ENCODE measurements at places on chromosomes 5 and 9.

- DNase-seq, result no peak
Observed at GRCh38 chr5:53473633-53474032, 6.8 kb upstream of the FST start.

- no peak for DNase-seq
Observed at GRCh38 chr5:179530069-179530998, 20.0 kb upstream of the RUFY1 start.

DNA sequence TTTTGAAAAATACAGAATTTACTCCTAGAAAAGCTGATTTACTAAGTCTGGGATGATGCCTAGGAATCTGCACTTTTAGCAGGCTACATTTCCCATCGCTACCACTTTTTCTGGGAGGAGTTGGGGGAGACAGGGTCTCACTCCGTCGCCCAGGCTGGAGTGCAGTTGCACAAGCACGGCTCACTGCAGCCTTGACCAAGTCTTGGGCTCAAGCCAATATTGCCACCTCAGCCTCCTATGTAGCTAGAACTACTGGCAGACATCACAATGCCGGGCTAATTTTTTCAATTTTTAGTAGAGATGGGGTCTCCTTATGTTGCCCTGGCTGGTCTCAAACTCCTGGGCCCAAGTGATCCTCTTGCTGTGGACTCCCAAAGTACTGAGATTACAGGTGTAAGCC is 85.9 kb downstream of the NR6A1 start:
- no peak for DNase-seq

DNA sequence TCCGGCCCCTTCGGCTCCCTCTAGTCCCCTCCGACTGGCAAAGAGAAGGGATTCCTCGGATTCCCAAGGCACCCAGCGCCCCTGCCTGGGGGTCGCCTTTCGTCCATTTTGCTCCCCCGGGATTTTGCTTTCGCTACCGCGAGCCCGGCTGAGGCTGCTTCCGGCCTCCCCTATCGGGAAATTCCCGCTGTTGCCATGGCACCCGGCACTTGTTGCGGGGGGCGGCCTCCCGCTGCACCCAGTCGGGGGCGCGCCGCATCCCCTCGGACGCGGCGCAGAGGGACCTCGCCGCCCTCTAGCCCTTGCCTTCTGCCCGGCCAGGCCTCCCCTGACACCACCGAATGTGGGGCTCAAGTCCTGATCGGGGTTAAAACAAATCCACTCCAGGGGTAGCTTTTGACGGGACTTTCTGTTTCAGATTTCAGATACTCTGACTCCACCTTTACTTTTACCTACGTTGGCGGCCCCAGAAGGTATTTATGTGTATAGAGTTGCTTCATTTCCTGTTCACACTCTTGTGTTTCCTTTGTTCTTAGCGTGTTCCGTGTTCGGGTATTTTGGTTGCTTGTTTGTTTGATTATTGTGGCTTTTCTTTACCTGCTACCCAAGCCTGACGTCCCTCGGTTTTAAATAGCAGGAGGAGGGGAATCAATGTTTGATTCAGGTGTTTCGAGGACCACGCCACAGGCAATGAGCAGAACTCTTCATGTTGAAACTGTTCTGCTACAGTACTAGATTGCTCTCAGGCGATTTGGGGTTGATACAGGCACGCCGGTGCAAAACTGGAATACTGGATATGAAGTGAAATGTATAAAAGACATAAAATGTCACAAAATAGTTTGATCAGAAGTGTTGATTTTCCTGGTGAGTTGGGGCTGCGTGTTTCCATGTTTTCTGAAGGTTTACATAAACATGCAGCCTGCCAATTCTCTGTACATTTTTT is 1.5 kb downstream of the PARP8 start:
- peak; percentile 65 for DNase-seq

DNA sequence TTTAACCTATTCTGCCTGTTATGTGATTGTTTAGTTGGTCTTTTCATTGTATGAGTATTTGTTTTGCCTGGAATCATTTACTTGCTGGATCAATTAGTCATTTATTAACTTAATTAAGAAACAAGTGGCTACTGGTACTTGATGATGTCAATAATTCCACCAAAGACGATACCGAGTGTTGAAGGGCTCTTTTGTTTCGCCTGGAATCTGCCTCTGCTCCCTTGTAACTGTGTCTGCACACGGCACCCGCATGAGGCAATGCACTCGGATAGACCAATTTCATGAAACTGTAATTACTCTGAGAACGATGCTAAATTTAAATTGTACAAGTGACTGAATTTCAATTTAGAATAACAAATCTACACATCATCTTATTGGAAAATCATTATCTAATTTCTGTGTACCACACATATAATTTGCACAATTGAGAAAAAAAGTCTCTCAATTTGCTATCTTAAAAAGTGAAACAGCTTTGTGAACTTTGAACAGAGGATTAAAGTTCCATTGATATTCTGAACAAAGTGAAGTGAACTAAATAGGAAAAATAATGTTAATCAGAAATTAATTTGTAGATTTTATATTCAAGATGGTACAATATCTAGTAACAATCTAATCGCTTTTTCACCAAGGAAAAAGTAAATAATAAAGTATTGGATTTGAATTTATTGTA is 143.2 kb downstream of the CTNND2 start:
- no peak for DNase-seq

DNA sequence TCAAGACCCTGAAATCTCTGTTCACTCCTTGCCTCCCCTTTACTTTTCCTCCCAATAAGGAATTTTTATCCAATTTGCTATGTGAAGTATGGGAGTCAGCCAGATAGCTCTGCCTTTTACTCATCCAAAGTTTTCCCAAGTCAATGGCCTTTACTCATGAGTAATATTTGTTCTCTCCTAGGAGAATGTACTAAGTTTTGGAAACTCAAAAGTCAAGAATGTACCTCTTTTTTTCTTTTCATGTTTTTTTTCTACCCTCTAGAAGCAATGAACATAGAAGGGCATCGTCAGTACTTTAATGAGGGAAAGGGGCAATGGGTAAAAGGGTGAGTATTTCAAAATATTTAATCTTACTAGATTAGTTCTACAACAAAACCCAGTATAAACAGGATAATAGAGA is 140.2 kb upstream of the SGCD start:
- no peak for DNase-seq

DNA sequence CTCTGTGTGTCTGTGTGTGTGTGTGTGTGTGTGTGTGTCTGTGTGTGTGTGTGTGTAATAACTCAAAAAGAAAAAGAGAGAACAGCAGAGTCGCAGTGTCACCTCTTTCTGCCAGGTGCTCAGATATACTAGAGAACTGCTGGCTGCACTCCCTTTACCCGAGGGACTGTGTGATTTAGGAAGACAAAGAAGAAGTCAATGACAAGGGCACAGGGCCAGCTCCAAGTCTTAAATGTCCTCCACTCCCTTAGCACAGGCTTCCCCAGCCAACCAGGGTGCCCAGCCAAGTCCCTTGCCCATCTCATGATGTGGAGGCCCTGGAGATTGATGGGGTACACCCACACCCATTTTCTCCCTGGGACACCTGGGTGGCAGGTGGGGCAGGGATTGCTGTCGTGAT is 8.7 kb downstream of the CCNJL start:
- peak; percentile 28 for DNase-seq

DNA sequence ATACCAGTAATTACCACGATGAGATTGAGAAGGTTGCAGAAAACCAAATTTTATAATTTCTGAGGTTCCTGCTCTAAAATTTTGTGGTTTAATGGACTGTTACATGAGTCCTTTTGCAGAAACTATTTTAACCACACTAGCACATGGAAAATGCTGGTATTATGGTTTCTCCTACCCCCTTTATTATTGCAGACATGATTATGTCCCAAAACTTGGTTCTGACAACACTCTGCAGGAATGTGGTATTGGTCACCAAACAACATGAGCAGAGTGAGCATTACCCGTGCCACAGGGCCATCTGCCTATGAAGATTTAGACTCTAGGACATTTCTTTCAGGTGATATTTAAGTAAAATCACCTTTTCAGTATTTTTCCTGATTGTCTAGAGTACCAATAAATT is 2.8 kb upstream of the ECM2 start:
- DNase-seq, result no peak

- no peak for DNase-seq
Observed at GRCh38 chr5:96235008-96235910, 197.8 kb downstream of the PCSK1 start.

- DNase-seq, result peak; percentile 73
Observed at GRCh38 chr9:21709464-21710058, 92.9 kb upstream of the MTAP start.

- peak; percentile 56 for DNase-seq
Observed at GRCh38 chr5:100430268-100431195, 104.6 kb upstream of the FAM174A start.

DNA sequence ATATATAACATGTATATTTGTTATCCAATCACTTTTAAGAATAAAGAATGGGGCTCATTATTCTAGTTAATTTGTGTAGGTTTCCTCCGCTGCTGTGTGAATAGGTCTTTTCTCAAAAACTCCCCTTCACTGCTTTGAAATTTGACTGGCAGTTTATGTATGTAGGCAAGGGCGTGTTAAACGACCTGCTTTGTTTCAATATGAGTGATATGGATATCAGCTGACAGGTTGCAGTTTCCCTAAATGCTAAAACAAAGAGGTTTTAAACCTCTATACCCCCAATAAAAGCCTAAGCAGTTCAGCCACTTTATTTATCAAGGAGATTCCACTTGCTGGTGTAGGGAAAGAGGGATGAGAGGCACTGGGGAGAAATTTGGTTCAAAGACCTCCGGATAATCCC is 159.6 kb downstream of the TMEM167A start:
- no peak for DNase-seq

DNA sequence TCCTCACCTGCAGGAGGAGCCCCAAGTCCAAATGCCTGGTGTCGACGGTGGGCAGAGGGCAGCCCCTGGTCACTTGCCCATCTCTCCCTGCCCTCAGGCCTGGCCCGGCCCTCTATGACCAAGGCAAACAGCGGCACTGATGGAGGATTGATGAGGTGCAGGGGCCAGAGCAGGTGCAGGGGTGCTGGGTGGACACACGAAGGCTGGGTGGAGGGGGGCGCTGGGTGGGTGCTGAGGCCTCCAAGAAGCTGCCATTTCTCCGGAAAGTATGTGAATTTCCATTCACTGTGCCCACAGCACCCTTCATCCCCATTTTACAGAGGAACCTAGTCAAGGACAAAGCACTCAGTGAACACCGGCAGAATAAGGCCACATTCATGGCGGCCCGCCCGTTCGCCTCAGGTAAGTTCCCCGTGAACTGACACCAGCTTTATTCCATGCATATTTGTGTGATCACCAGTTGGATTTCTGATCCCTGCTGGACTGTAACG is 143.8 kb upstream of the PPP1R26 start:
- DNase-seq, result no peak

DNA sequence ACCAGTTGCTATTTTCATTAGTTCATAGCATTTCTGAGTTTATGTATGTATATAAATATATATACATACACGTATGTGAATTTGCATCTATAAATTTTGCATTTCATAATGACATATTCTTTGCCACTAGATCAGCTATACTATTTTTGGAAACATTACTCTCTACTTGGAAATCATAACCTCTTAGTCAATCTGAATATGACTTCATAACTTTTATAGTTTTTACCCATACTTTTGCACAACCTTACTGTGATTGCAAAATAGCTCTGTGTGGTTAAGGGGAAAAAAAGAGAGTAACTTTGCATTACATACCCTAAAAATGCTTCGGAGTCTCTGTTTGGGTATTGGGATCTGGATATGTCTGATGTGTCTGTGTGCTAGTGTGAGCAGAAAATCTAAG is 44.9 kb upstream of the ADAMTSL1 start:
- DNase-seq, result no peak

GRCh38 chr9:122029898-122030297 is 63.2 kb downstream of the TTLL11 start:
- DNase-seq, result no peak

- DNase-seq, result peak; percentile 75
Observed at GRCh38 chr5:80181618-80182211, 74.1 kb downstream of the SERINC5 start.

- DNase-seq, result no peak
Observed at GRCh38 chr5:167936944-167937634, 354.4 kb upstream of the WWC1 start.

- DNase-seq, result no peak
Observed at GRCh38 chr9:116015855-116016254, 137.7 kb upstream of the PAPPA start.

GRCh38 chr9:130845901-130846481 is 10.9 kb downstream of the ABL1 start:
- peak; percentile 17 for DNase-seq

DNA sequence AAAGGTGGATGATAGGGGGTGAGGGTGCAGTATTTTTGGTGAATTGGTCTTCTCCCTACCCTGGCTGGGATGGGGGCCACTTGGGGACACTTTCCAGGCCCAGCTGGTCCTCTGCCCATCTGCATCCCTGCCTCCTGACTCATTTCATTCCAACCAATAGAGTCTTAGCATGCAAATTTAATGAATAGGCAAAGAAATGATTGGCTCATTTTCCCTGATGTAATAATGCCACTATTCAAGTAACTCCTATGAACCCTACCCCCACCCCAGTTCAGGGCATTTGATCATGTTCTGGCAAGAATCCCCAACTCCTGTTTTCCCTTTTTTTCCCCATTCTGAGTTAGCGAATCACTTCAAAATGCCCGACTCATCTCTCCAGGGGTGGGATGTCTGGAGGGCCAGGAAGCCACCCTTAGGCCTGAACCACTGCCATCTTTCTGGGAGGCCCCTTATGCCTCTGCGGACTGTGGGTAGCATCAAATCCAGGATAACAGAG is 56.7 kb downstream of the PCDH1 start:
- peak; percentile 54 for DNase-seq

DNA sequence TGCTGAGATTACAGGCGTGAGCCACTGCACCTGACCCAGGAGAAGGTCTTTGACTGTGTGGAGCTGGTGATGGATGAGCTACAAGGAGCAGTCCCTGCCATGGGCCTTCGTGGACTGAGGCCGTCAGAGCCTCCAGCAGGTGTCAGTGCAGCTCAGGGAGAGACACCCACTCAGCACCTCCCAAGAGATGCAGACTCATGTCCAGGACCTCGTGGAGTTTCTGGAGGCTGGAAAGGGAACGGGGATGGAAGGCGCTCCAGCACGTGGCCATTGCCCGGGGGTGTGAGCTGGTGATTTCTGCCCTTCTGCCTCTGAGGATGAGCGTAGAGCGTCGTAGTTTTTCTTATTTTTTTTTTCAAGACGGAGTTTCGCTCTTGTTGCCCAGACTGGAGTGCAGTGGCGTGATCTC is 9.5 kb downstream of the TOR4A start:
- peak; percentile 86 for DNase-seq

- DNase-seq, result no peak
Observed at GRCh38 chr9:69171049-69171448, 3.0 kb upstream of the TJP2 start.

DNA sequence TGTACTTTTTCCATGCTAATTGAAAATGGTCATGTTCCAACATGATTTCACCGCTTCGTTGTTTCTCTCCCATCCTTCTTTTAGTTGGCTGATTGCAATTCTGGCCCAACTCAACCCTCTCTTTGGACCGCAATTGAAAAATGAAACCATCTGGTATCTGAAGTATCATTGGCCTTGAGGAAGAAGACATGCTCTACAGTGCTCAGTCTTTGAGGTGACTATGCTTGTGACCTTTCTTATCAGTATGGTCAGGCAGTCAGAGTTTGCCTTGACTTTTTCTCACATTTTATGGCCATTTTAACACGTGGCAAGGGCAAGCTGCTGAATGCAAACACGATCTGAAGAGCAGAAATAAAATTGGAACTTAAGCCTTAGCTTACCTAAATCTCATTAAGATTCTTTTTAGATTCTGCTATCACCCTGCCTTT is 36.0 kb upstream of the CREBRF start:
- no peak for DNase-seq

Data from NCI-H69 (cell line).